ENCODE measurements at places on chromosomes 12 and 14. TPM values are rescaled to one million over a fixed set of nuclear protein-coding genes. Genes with fewer than 3 reads are reported as not detected.

DNA sequence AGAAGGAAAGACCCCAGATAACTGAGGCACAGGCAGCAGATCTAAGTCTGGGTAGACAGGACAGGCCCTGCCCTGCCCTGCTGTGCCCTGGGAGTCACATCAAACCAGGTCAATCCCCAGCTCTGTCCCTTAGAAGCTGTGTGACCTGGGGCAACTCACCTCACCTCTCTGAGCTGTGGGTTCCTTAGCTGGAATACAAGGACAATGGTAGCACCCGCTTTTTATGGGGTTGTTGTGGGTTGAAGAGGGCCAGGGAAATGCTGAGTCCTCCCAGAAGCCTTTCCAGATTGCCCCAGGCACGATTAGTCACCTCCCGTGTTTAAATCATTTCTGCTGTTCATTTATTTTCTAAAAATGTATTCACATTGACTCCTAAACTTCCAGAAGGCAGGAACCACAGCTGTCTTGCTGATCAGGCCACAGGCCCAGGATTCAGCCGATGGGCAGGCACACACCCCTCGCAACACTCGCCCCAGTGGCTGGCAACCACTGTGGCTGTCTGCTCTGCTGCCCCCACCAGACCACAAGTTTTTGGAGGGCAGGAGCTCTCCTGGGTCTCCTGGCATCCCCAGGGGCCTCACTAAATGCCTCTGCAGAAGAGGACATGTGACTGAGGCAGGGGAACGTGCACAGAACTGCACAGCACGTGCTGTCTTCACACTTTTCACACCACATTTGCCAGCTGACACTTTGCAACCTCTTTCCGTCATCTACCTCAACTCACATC, 3.0 kb downstream of the SELPLG start:
- peaks cover 8% of the 10 kb centered on the region for H3K4me1 ChIP-seq
- no peak overlapping the region for H3K4me3 ChIP-seq
- no peak for DNase-seq
- no peaks in the 10 kb centered on the region for H3K27me3 ChIP-seq

DNA sequence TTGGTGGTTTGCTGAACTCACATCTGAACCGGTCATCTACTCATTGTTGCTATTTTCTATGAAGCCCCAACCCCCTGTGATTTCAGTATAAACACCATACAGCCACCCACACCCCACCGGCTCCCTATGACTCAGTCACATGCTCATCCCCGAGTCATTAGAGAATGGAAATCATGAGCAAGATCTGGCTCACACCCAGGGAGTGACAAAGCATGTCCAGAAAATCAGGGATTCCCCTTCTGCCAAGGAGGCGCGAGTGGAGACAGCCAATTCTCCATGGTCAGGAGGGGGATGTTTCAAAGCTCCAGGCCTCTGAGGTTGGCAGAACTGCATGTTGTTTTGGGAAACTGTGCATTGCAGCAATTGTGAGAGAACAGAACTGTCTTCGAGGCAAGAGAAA, 657.5 kb upstream of the TBX3 start:
- no peak overlapping the region for H3K4me3 ChIP-seq
- H3K27me3 ChIP-seq, result no peaks in the 10 kb centered on the region
- peak; percentile 79 for DNase-seq
- no peaks in the 10 kb centered on the region for H3K36me3 ChIP-seq
- no peaks in the 10 kb centered on the region for H3K4me1 ChIP-seq

DNA sequence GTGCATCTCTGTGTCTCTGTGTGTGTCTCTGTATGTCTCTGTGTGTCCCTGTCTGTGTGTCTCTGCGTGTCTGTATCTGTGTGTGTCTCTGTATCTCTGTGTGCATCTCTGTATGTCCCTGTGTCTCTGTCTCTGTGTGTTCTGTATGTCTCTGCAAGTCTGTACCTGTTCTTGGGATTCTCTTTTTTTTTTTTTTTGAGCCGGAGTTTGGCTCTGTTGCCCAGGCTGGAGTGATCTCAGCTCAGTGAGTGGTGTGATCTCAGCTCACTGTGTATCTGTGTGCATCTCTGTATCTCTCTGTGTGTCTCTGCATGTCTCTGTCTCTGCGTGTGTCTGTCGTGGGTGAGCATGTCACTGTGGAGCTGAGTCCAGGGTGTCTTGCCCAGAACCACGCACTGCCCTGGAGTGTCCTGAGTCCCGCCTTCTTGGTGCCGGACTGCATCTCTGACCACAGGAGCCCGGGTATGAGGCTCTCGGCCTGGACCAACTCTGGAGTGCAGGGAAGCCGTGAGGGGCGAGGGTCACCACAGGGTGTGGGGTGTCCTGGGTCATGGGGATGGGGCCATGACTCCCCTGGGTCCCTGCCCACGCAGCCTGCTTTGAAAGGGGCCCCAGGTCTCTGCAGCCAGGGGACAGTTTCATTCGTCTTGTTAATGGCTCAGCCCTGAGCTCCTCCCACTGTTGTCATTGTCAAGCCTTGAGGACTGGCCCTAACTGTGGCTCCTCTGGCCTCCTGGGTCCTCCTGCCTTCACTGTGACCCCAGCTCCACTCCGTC, 11.8 kb downstream of the MYL2 start:
- H3K4me1 ChIP-seq, result no peaks in the 10 kb centered on the region
- no peak for DNase-seq
- H3K36me3 ChIP-seq, result no peaks in the 10 kb centered on the region

Gene LBHD2
- total RNA-seq, result not detected
